Upper lobe of left lung (tissue), 6 donors: ENCODE measurements at places on chromosomes 6 and 20. TPM values are rescaled to one million over a fixed set of nuclear protein-coding genes. Genes with fewer than 3 reads are reported as not detected.
A peak's percentile ranks its signal among the peaks of the same experiment; 100 is the strongest.

DNA sequence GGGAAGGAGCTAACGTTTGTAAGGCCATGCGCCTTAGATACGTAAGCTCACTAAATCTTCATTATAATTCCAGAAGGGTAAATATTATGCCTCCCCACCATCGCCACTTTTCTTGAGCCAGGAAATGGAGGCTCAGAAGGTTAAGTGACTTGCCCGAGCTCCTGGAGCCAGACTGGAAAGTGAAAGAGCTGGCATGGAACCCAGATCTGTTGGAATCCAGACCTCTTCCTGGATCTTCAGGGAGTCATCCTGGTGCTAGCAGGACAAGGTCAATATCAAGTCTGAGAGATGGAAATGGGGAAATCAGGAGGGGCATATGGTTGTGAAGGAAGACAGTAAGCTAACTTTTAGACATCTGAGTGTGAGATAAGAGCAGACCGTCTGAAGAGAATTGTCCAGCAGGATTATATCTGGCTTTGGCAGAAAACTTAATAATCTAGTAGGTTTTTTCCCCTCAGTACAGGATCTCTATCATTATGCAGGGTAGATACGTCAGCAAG, 6.2 kb downstream of the TMEM200A start:
- no peaks in the 10 kb centered on the region for H3K36me3 ChIP-seq
- DNase-seq: no peak
- no peaks in the 10 kb centered on the region for H3K4me1 ChIP-seq
- H3K4me3 ChIP-seq: no peak overlapping the region
- H3K27me3 ChIP-seq: no peaks in the 10 kb centered on the region
- H3K27ac ChIP-seq: no peak overlapping the region

- H3K36me3 ChIP-seq: no peaks in the 10 kb centered on the region
- no peaks in the 10 kb centered on the region for H3K4me1 ChIP-seq
- H3K27ac ChIP-seq: no peak overlapping the region
- no peaks in the 10 kb centered on the region for H3K27me3 ChIP-seq
These were observed 33.2 kb downstream of the HMGCLL1 start for GRCh38 chr6:55545791-55546190.

GRCh38 chr6:29647927-29648642, 8.8 kb upstream of the MOG start:
- H3K4me1 ChIP-seq: peaks cover 4% of the 10 kb centered on the region
- peak; percentile 32 for DNase-seq
- no peaks in the 10 kb centered on the region for H3K36me3 ChIP-seq
- no peak overlapping the region for H3K27ac ChIP-seq

GRCh38 chr20:2142649-2143048, 41.0 kb downstream of the STK35 start:
- no peaks in the 10 kb centered on the region for H3K27me3 ChIP-seq
- H3K4me1 ChIP-seq: peaks cover 7% of the 10 kb centered on the region
- no peak for DNase-seq
- no peak overlapping the region for H3K27ac ChIP-seq
- H3K4me3 ChIP-seq: no peak overlapping the region

GRCh38 chr6:816510-817084, 123.7 kb upstream of the EXOC2 start:
- no peak overlapping the region for H3K4me3 ChIP-seq
- no peaks in the 10 kb centered on the region for H3K4me1 ChIP-seq
- H3K27me3 ChIP-seq: no peaks in the 10 kb centered on the region
- no peak for DNase-seq

GRCh38 chr6:168113226-168113625, 34.2 kb upstream of the FRMD1 start:
- no peaks in the 10 kb centered on the region for H3K27me3 ChIP-seq
- H3K4me1 ChIP-seq: no peaks in the 10 kb centered on the region

DNA sequence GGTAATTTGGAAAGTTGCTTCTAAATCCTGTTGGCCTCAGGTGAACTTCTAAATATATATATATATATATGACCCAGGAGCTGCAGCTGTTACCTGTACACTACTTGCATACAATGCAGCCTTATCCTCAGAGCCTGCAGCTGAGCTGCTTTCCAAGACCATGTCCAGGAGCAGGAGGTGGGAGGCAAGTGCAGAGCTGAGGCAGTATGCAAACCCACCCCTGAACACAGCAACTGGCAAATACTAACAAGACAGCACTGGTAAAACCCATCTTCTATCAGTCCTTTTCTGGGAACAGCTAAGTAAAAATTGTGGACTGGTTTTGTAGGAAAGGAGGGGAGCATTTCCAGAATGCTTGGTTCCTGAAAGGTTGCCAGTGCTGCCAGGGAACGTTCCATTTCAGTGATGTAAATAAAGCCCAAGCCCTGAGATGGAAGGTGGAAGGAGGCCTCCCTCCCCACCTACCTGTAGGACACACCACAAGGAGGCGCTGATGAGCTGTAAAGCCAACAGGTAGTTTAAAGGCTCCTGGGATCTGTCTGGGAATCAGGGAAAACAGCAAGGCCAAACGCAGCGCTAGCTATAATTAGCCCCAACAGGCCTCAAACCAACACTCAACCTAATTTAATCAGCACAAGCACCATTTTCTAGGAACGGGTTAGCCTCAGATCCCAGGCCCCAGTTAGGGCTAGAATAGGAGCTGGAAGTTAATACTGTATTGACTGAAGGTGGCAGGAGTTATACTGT, 93.8 kb upstream of the MAP7 start:
- H3K4me1 ChIP-seq: peaks cover 26% of the 10 kb centered on the region
- no peaks in the 10 kb centered on the region for H3K36me3 ChIP-seq
- DNase-seq: no peak
- H3K4me3 ChIP-seq: no peak overlapping the region
- no peaks in the 10 kb centered on the region for H3K27me3 ChIP-seq

- H3K27ac ChIP-seq: peak overlapping the region; percentile 43
- peak overlapping the region; percentile 10 for H3K4me3 ChIP-seq
- no peak for DNase-seq
- peaks cover 21% of the 10 kb centered on the region for H3K36me3 ChIP-seq
These were observed 5.6 kb downstream of the EEF1A1 start for GRCh38 chr6:73515204-73515655.

DNA sequence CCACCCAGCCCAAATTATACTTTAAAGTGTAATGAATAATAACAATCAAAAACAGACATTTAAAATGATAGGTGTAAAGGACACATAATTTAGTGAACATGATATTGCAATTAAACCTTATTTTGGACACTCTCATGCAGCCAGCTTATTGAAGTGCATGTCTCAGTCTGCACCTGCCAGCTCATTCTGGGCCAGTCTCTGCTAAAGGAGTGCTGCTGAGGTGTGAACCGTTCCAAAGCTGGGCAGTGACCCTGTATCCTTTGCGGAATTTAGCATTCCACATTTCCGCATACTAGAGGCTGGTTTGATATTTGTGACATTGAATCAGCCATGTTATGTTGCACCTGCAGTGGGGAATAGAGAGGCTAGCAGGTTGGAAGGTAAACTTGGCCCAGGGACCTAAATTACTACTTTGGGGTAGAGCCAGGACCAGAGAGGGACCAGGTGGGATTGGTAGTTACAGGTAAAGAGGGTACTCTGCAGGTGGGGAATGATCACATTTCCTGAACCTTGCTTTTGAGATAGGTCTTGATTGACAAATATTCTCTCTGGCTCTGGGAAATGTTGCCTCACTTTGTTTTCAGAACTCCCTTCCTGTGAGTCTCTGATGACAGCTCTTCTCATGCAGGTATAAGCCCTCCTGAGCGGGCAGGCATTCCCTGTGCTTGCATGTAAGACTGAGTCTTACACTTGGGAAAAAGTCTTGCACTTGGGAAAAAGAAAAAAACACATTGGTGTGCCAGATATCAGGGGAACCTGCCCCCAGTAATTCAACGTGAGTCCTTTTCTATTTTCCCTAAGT, 26.2 kb downstream of the TULP4 start:
- DNase-seq: no peak
- peaks cover 6% of the 10 kb centered on the region for H3K4me1 ChIP-seq
- H3K4me3 ChIP-seq: no peak overlapping the region
- no peaks in the 10 kb centered on the region for H3K36me3 ChIP-seq
- H3K27ac ChIP-seq: no peak overlapping the region

DNA sequence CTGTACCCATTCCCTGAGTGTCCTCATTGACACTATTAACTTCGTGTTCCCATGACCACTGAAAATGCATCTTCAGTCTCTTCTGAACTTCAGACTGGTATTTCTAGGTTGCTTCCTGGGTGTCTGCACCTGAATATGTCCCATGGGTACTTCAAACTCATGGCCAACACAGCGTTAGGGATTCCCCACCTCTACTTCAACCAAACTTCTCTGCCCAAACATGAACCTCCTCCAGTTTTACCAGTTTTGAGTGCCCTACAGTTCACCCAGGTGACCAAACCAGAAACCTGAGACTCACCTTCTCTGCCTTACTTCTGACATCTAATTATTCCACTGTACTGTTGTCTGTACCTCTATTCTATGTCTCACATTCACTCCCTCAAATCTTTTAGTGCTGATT, 99.5 kb upstream of the SUPT3H start:
- H3K4me3 ChIP-seq: no peak overlapping the region
- no peaks in the 10 kb centered on the region for H3K36me3 ChIP-seq

DNA sequence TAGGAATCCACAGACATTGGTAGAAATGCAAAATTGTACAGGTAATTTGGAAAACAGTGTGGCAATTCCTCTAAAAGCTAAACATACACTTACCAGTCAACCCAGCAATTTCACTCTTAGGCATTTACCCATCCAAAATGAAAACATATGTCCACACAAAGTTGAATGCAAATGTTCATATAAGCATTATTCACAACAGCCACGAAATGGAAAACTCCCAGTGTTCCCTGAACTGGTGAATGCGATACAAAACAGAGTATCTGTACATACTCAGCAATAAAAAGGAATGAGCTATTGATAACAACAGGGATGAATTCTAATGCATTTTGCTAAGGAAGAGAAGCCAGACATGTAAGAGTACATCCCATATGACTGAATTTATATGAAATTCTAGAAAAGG, 32.4 kb upstream of the RAB22A start:
- no peak overlapping the region for H3K27ac ChIP-seq
- DNase-seq: no peak
- H3K27me3 ChIP-seq: no peaks in the 10 kb centered on the region
- H3K4me1 ChIP-seq: no peaks in the 10 kb centered on the region
- peaks cover 2% of the 10 kb centered on the region for H3K36me3 ChIP-seq
- H3K4me3 ChIP-seq: no peak overlapping the region

DNA sequence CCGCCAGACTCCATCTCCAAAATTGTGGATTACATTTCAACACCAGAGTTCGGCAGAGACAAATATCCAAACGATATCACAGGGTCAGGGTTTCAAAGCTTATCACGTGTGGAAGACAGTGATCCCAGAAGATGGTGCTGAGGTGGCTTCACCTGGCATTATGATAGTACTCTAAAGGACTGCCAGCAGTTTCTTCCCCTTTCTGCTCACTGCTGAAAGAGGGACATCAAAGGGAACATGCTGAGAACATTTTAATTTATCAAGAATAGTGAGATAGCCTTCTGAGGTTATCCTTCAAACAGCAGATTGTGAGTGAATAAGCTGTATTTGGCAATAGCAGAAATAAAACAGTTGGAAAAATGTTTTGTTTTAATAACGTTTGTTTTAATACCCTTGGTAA, 79.7 kb downstream of the FIG4 start:
- peak overlapping the region; percentile 83 for H3K27ac ChIP-seq
- no peak for DNase-seq
- peaks cover 2% of the 10 kb centered on the region for H3K36me3 ChIP-seq
- no peaks in the 10 kb centered on the region for H3K27me3 ChIP-seq
- H3K4me1 ChIP-seq: peaks cover 16% of the 10 kb centered on the region

DNA sequence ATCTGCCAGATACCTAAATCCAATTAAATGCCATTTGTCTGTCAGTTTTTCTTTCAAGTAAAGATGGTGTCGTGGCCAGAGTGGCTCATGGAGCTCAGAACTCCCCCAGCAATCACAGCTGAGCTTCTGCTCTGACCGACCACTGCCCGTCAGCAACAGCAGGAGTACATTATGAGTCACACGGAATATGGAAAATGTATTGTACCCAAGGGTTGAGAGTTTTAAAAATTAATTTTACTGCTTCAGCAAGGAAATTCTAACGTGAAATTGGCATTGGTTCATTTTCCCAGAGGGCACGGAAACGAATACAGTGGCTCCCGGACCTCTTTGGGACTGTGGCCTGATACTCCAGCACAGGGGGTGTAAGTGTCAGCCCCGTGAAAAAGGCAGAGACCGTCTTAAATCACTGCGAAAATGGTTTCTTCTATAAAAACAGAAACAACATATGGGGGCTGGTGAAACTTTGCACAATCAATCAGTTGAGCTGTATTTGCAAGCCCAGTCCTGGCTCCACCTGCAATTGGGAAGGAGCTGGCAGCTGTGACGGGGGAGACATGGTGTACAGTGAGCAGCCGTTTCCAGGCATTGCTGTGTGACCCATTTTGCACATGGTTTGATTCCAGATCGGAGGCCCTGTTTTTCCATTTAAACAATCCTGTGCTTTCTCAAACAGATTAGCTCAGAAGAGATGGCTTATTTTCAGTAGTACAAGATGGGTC, 12.8 kb downstream of the NPEPL1 start:
- peaks cover 30% of the 10 kb centered on the region for H3K36me3 ChIP-seq
- no peak overlapping the region for H3K4me3 ChIP-seq
- no peak overlapping the region for H3K27ac ChIP-seq
- no peak for DNase-seq
- no peaks in the 10 kb centered on the region for H3K27me3 ChIP-seq

GRCh38 chr6:92759178-92759577, 660.2 kb downstream of the EPHA7 start:
- H3K4me1 ChIP-seq: no peaks in the 10 kb centered on the region
- H3K4me3 ChIP-seq: no peak overlapping the region
- H3K27ac ChIP-seq: no peak overlapping the region
- H3K36me3 ChIP-seq: no peaks in the 10 kb centered on the region

DNA sequence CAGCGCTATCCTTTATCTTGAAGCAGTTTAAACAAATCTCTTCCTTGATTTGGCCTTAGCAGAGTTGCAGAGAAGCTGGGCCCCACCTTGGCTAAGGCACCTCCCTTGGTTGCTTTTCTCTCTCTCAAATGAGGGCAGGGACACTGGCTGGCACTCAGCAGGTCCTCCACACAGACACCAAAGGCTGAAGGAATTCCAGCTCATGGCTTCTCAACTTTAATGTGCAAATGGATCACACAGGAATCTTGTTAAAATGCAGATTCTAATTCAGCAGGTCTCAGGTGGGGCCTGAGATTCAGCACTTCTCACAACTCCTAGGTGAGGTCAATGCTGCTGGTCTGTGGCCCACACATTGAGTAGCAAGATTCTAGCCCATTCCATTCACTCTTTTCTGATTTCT, 25.7 kb downstream of the RIMS4 start:
- no peak overlapping the region for H3K27ac ChIP-seq
- H3K27me3 ChIP-seq: no peaks in the 10 kb centered on the region
- H3K4me1 ChIP-seq: no peaks in the 10 kb centered on the region

The TREM1 gene
- total RNA-seq: 117 TPM

The CDH4 gene
- total RNA-seq: 0.40 TPM

The BEND6 gene
- not detected for total RNA-seq

The LAMA2 gene
- total RNA-seq: 81.2 TPM

The PROKR2 gene
- total RNA-seq: not detected

The TRIM27 gene
- total RNA-seq: 66.1 TPM

The CAPN11 gene
- total RNA-seq: 0.49 TPM

The RAET1L gene
- not detected for total RNA-seq

The MROH8 gene
- 2.1 TPM for total RNA-seq

The PRRC2A gene
- total RNA-seq: 132 TPM

The FAM209B gene
- 0.64 TPM for total RNA-seq

The OR2H1 gene
- not detected for total RNA-seq
